ENCODE measurements at places on chromosomes 6 and 20.
A peak's percentile ranks its signal among the peaks of the same experiment; 100 is the strongest.

DNA sequence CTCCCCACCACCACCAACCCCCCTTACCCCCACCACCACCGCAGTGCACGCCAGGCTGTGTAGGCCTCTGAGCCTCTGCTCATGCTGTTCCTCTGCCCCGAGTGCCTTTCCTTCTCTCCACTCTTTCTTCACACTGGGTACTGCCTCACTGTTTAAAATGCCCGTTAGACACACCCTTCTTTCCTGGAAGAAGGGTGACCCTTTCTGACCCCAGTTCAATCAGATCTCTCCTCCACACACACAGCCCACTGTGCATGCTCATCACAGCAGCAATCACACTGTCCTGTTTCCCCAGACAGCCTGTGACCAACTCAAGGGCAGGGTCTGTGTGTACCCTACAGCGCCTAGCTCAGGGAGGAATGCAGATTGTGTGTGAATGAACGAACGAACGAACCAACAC, 10.0 kb downstream of the TMEM74B start:
- no peak for DNase-seq

DNA sequence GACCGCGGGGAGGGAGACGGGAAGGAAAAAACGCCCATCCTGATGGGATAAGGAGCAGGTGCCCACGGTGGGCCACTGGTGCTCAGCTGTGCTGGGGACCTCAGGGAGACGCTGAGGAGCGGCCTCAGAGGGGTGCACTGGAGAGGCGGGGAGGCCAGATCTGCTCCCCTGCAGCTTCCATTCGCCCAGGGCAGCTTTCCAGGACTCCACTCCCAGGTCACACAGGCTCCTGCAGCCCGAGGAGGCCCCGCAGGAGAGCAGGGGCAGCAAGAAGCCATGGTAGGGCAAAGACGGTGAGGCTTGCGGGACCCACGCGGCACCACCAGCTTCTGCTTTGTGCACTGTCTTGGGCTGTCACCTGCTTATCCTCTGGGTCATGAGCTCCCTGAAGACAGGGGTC, 82.5 kb upstream of the SULF2 start:
- DNase-seq = no peak

GRCh38 chr20:18541741-18542140, 25.5 kb upstream of the SMIM26 start:
- no peak for DNase-seq

DNA sequence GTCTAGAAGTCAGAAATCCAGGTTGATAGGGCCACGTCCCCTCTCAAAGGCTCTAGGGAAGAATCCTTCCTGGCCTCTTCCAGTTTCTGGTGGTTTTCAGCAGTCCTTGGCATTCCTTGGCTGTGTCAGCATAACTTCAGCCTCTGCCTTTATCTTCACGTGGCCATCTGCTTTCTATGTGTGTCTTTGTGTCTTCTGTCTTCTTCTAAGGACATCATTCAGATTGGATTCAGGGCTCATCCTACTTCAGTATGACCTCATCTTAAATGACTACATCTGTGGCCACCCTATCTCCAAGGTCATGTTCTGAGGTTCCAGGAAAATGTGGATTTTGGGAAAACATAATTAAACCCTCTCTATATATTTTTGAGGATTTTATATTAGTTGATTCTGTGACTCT, 23.0 kb downstream of the C6orf89 start:
- no peak for DNase-seq

DNA sequence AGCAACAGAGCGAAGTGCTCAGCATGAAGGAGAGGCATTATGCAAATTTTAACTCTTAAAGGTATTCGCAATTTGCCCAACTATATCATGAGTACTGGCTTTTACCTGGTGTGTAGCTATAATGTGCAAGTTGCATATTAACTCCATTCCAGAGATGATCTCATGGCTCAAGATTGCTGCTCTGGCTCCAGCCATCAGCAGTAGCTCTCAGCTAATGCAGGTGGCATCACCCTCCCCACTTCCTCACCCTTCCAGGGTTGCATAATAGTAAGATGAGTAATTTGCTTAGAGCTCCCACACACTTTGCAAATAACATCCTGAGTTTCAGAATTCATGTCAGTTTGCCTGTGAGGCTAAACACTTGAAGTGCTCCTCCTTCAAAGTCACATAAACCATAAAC, 15.9 kb upstream of the PCSK2 start:
- DNase-seq = no peak

GRCh38 chr6:44356487-44356886, 14.0 kb downstream of the SPATS1 start:
- DNase-seq = no peak

DNA sequence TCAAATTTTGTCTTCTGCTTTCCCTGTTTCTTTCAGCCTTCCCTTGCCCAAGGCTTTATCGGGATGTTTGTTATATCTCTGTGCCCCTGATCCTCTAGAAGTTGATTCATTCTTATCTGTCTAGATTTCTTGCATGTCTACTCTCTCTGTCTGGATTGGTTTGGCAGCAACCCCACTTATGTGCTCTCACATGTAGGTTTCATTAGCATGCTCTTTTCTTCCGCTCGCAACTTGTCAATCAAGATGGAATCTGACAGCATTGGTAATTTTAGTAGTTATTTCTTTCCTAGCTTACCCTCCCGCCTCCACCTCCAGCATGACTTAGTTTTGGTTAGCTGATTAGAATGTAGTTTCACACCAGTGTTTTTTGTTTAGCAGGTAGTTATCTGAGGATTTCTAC, 39.3 kb downstream of the LRRC1 start:
- DNase-seq = no peak

- no peak for DNase-seq
Measured at GRCh38 chr6:70051197-70052124, 185.1 kb downstream of the COL19A1 start.

DNA sequence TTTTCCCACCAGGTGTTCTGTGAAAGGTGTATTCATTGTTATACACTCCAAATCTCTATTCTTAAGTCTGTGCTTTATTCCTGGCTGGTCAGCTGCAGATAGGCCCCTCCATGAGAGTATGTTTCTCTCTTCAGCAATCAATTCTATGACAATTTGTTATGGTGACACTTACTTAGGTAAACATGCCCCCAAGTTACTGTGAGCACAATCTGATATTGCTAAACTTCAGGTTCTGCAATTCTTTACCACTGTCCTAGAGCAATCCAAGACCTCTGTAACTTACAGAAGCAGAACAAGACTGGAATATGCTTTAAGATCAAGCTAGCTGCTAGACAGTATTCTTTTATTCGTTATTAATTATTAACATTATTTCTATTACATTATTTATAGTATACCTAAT, 391.9 kb downstream of the FRK start:
- DNase-seq = no peak

- peak; percentile 33 for DNase-seq
Measured at GRCh38 chr6:27518881-27519795, 46.2 kb upstream of the ZNF184 start.

GRCh38 chr6:122143813-122144601, 255.4 kb upstream of the HSF2 start:
- DNase-seq = no peak

DNA sequence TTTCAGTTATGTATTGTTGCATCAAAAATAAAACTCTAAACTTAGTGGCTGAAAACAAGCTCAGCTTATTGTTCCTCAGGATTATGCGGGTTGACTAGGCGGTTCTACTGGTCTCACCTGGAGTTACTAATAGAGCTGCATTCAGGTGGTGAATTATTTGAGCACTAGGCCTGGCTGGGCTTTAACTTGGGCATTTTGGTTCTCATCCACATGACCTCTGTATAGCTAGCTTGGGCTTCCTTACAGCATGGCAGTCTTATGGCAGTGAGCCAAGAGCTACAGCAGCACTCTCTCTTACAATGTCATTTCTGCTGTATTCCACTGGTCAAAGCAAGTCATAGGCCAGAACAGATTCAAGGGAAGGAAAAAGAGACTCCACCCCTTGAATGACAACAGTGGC, 1.6 kb downstream of the PGBD1 start:
- DNase-seq = no peak

GRCh38 chr6:107822176-107823046, 1.7 kb downstream of the SCML4 start:
- DNase-seq = no peak

All from NCI-H510A (cell line).